ENCODE measurements at places on chromosomes 3 and 15.

GRCh38 chr15:99502661-99503060 is 63.1 kb upstream of the MEF2A start:
- DNase-seq = no peak

DNA sequence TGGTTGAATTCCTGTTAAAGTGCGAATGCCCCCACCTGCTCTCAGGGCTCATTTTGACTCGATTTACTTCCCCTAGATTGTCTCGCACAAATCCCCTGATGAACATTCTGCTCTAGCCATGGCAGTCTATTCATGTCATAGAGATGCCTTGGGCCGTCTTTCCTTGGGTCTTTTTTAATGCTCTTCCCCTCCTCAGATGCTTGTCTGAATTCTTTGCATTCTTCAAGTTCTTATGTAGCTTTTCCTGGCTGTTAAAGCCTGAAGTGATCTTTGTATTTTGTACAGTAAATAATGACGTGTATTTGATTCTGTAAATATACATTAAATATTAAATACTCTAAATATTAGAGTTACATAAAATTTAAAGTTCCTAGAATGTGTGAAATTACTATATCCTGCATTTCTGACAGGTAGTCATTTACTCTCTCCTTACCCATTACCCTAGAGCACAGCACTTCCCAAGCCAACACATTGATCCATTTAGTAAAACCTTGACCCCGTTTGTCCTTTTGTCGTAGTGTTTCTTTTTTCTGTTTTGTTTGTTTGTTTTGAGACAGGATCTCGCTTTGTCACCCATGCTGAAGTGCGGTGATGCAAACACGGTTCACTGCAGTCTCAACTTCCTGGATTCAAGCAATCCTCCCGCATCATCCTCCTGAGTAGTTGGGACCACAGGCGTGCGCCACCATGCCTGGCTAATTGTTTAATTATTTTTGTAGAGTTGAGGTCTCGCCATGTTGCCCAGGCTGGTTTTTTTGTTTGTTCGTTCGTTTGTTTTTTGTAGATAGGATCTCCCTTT is 47.9 kb downstream of the YEATS2 start:
- no peak for DNase-seq

DNA sequence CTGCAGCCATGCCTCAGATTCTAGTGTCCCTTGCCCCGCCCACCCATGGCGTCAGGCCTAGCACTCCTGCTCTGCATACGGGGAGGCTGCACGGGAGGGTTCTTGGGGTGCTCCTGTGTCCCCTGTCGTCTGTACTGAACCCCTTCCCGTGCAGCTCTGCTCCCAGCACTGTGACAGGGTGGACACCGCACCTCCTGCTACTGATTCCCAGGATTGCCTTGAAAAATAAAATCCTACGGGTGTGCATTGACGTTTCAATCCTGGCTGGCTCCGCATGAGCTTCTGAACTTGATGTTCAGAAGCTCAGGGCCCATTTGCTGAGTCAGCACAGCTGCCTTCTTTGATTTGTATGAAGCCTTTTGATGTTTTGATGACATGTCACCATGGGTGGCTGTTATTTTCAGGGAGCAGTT is 176.4 kb downstream of the APBA2 start:
- DNase-seq = no peak

DNA sequence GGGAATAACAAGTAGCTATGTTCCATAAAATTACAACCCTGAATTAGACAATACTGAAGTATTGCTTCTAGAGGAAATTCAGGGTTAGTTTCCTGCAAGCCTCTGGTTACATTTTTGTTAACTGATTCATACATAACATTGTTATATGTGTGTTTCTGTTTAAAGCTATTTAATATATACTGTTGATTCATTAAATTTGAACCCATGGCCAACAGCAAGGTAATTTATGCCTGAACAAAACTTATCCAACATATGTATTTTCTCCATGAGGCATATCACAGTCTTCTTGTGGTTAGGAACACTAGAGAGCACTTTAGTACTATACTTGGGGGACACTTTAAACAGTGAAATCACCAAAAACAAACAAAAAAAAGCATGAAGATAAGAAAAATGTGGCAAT is 47.7 kb upstream of the PTX3 start:
- no peak for DNase-seq

DNA sequence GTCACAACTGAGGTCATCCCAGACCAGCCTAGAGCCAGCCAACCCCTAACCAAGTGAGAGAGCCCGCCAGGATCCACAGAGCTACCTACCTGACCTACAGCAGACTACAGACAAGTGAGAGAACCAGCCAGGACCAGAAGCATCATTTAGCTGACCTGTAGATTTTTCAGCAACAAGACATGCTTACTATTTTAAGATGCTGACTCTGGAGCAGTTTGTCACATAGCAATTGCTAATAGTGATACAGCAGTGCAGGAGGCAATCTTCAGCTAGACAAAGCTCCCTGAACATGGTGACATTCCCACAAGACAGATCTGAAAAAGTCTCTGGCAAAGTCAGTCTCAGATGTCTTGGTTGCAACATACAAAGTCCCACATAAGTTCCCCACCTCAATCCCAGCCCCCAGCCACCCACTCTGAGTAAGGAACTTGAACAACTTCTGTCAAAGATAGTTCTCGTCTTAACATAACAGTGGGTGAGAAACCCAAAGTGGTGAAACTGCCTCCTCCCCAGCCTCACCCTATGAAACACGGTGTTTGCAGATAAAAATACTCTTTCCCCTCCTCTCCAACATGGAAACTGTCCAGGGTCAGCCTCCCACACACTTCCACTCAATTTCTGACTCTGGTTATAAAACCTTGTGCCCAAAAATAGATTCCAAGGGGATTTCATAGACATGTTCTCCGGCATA is 120.3 kb upstream of the SLC6A11 start:
- DNase-seq = no peak

DNA sequence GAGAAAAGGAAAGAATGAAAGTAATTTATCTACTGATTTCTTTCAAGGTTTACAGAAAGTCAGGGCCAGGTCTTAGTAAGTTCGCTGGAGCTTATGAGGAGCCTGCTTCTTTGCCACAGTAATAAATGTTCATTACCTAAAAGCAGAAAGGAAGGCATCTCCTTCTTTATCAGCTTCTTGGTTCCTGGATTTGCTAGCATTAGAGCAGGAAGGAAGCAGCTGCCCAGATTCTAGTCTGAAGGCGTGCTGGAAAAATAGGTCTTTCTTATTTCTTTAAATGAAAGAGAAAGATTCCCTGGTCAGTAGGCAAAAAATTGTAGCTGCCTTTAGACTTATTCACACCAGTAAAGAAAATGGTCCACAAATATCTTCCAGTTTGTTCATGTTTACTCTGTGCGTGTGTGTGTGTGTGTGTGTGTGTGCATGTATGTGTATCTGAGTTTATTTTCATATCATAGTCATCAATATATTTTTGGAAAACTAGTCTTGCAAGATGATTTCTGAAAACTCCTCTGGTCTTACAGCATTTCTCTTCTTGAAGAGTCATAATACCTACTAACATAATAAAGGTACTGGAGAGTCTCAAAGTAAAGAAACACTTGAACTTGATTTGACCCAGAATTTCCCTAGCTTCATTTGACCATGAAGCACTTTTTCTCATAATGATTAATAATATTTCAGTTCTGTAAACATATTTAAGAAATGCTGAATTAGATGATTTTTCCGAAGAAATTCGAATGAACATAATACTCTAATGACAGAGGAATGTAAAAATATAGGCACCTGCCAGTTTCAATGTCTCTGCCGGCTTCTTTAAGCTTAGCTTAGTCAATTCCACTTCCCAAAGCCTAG is 255.3 kb upstream of the ZPLD1 start:
- no peak for DNase-seq

GRCh38 chr15:26971271-26972018 is 464 bp downstream of the GABRG3 start:
- no peak for DNase-seq

- no peak for DNase-seq
Observed at GRCh38 chr3:65385805-65386204, 652.9 kb downstream of the MAGI1 start.

DNA sequence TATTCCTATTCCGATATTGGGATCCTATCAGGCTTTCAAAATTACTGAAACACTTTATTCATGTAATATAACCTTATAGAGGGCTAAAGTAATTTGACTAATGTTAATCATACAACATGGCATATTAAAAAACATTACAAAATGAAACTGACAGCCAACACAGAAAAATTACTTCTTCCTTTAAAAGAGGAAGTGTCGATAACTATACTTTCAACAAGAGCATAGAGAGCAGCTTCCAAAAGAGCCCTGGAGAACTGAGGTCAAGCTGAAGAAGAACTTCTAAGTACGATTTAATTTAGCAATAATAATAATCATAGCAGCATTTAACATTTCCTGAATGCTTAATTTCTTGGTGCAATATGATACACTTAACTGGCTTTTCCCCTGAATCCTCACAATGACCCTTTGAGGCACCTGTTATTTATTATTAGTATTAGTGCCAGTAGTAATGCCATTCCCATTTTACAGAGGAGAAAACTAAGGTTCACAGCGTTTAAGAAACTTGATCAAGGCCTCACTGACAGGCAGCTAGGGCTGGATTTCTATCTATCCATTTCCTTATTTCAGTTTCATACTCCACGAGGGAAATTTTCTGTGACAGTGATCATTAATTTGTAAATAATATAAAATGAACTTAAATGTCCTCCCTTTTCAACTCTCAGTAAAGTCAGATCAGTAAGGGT is 181.6 kb downstream of the CFAP20DC start:
- no peak for DNase-seq

- no peak for DNase-seq
Observed at GRCh38 chr3:170228093-170228766, 6.0 kb downstream of the PRKCI start.

DNA sequence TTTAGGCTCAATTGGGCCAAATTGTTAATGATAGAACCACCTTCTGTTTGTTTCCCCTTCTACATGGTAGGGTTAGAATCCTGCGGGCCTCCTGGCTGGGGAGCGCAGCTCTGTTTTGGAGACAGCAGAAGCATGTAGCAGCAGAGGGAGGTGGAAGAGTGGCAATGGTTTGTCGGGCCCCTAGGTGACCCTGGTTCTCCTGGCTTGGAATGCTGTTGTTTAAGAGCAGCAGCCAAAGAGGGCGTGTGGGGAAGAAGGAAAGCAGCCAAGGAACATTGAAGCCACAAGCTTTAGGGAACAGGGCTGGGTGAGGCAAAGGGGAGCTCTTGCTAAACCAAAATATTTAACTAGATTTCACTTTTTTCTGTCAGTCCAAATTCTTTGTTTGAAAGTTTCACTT is 213.7 kb upstream of the NR2E3 start:
- DNase-seq = no peak

GRCh38 chr3:64508140-64508539 is 179.7 kb downstream of the ADAMTS9 start:
- no peak for DNase-seq

DNA sequence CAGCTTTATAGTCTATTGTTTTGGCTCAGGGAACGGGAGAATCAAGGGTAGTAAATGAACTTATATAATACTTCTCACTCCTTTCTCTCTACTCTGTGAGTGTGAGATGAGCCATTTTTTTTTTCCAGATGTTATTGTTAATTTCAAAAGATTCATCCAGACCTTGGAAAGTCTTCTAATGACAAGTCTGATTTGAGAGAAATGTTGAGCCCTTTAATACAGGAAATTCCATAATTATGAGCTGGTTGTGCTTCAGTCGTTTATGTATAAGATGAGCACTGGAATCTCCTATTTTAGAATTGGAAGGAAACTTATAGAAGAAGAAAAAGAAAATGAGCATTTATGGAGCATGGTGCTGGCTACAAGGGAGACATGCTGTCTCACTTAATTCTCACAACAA is 92.0 kb downstream of the FBN1 start:
- no peak for DNase-seq

GRCh38 chr3:32414522-32415202 is 23.0 kb downstream of the CMTM7 start:
- DNase-seq = no peak

DNA sequence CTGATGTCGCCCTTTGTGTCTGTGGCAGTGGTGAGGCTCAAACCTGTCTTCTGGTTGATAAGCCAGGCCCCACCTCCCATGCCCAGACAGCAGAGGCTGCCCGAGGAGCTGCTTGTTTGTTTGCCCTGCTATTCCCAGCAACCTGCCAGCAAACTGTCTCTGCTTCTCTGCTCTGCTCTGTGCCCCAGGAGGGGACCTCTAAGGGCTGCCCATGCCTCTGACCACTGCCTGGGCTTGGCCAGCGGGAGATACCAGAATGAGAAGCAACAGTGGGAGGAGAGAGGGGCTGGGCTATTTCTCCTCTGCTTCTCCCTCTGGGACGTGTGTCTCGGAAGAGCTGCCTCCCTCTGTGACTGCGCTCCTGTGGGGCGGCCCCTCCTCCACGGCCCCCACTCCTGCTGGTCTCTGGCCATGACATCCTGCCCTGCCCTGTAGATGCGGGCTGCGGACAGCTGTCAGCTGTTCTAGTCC is 213.1 kb downstream of the RPLP1 start:
- no peak for DNase-seq

DNA sequence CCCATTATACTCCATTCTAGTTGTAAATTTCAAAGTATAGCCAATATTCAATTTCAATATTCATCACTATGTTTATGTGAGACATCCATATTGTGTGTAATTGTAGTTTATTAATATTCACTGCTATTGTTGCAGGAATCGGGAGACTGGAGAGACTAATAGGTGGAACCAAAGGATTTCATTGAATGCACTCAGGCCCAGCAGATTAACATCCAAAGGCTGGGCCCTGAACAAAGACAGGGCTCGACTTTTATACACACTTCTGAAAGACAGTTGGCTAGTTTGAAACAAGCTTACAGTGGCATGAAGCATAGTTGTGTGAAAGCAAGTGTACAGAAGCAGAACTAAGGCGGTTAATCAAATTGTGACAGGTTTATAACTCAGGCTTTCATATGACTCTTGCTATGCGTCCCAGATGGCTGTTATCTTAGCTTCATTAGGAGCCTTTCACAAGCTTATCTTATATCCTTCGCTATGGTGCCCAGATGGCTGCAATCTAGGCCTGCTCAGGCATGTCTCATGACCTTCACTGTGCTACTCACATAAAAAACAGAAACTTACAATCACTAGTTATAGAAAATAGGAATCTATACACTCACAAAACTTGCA is 1038.8 kb upstream of the EPHA6 start:
- no peak for DNase-seq

GRCh38 chr3:172511783-172512762 is 11.2 kb downstream of the TNFSF10 start:
- no peak for DNase-seq

GRCh38 chr15:76636059-76636458 is 269.1 kb downstream of the SCAPER start:
- no peak for DNase-seq
